ENCODE measurements at places on chromosomes 5 and 9. TPM values are rescaled to one million over a fixed set of nuclear protein-coding genes. Genes with fewer than 3 reads are reported as not detected.

WWC1 gene
- 97.2 TPM for total RNA-seq

SH3GL2 gene
- total RNA-seq: 0.09 TPM

GRM6 gene
- total RNA-seq: not detected

CTSV gene
- total RNA-seq: 11.6 TPM

IFNA21 gene
- not detected for total RNA-seq

GPR150 gene
- total RNA-seq: 0.18 TPM

TRIP13 gene
- total RNA-seq: 68.0 TPM

SPINK13 gene
- not detected for total RNA-seq

CD14 gene
- 5.3 TPM for total RNA-seq

ZNF608 gene
- 0.61 TPM for total RNA-seq

NSG2 gene
- 0.08 TPM for total RNA-seq

SLC27A6 gene
- total RNA-seq: 0.06 TPM

PTGS1 gene
- total RNA-seq: 1.2 TPM

KCTD16 gene
- total RNA-seq: 0.05 TPM

SAXO1 gene
- not detected for total RNA-seq

ORM2 gene
- total RNA-seq: not detected

SGCD gene
- 4.5 TPM for total RNA-seq

SLC6A18 gene
- total RNA-seq: not detected

SPTAN1 gene
- total RNA-seq: 144 TPM

ATG10 gene
- 11.0 TPM for total RNA-seq

ADRA1B gene
- total RNA-seq: 19.1 TPM

CDH6 gene
- total RNA-seq: 0.09 TPM

WDR38 gene
- not detected for total RNA-seq

Data from A549 treated with CORT108297 at 1 μM for 4 hours (cell line).